ENCODE measurements at places on chromosomes 7 and 10.

DNA sequence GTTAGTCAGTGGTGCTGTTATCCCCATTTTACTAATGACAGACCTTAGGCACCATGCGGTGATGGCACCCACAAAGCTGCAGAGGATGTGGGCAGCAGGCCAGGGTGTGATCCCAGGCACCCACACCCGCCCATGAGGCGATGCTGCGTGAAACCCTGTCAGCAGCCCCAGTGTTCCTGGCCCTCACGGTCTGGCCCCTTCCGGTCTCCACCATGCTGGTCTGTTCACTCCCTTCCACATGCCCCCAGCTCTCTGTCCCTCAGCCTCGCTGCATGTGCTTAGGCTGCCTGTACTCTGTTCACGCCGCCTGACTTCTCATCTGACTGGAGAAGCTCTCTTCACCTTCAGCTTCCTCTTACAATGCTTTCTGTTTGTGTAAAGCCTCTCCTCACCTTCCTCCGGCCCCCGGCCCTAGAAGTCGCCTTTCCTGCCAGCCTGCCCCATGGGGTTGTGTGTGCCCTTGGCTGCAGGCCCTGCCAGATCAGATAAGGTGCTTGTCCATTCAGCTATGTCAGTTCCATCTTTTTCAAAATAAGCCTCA lies 17.6 kb upstream of the ORAI2 start:
- DNase-seq, result no peak

DNA sequence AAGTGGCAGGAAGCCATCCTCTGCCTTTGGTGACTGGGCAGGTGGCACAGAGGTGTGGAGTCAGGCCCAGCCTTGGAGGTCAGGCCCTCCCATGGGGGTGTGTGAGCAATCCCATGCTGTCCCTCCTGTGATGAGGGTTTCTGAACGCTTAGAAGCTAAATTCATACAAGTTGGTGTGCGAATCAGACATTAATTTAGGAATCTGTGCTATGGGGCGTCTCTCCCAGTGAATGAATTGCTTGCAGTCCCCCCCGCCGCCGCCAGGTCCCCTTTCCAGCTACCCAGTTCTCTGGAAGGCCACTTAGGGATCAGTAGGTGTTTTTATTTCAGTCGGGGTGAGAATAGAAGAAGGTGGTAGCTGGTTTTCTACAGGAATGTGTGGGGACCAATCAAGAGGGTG lies 37.5 kb downstream of the LRRC18 start:
- DNase-seq, result no peak

GRCh38 chr10:128664729-128665128 lies 538.5 kb upstream of the MKI67 start:
- DNase-seq, result no peak

DNA sequence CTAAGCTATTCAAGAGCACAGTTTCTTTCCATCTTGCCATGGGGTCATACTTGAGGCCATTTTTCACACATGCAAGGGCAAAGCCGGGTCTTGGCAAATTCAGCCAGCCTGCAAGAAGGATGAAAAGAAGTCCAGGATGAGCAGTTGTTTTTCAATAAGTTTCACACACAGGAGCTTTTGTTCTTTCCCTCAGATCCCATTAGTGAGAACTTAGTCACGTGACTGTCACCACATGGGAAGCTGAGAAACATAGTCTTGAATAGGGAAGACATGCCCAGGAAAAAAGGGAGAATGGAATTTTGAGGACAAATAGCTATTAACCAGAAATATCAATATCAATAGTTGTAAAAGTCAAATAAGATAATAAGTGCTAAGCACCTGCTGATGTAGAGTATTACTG lies 137.7 kb downstream of the AHR start:
- no peak for DNase-seq

- peak; percentile 96 for DNase-seq
These were observed 19.7 kb upstream of the FKBP9 start for GRCh38 chr7:32937344-32938174.

- DNase-seq, result no peak
These were observed 252.7 kb upstream of the PTER start for GRCh38 chr10:16184096-16184597.

DNA sequence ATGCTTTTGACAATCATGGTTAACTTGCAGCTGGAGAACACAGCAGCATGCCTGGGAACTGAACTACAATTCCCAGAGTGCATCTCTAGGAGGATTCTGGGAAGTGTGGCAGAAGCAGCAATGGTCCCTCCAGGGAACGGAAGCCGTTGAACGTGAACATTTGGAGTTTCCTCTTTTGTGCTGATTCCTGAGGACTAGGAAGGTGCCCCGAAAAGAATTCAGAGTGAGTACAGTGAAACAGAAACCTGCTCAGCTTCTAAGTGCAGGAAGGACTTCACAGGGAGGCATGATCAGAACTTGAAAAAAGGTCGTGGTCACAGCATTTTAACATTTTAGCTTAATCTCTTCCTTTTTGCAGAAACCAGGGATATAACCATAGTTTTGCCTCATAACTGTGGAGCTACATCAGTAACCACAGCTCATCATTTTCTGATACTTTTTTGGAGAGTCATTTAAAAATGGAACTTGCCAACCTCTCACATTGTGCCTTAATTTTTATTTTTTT lies at the start of gene NUDT13:
Gene NUDT13 (plus strand): TSS at position 111 of the 505 bp plus-strand sequence. CDS start 3,911 bp downstream, outside the sequence.
- peak; percentile 88 for DNase-seq

DNA sequence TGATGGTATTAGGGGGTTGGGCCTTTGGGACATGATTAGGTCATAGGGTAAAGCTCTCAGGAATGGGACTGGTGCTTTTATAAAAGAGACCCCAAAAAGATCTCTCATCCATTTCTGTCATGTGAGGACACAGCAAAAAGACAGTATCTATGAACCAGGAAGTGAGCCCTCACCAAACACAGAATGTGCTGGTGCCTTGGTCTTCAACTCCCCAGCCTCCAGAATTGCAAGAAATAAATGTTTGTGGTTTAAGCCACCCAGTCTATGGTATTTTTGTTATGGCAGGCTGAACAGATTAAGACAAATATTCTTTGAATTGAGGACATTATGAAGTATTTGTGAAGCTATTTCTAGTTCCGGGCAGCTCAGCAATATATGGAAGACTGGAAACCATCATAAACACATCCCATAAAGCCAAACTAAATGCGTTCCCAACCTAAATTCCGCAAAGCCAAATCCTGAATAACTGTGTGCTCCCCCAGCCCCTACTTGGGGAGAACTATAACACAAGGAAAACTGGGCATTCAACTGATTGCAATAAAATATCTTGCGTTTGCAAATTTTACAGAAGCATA lies 153.7 kb downstream of the GALNT17 start:
- DNase-seq, result no peak

DNA sequence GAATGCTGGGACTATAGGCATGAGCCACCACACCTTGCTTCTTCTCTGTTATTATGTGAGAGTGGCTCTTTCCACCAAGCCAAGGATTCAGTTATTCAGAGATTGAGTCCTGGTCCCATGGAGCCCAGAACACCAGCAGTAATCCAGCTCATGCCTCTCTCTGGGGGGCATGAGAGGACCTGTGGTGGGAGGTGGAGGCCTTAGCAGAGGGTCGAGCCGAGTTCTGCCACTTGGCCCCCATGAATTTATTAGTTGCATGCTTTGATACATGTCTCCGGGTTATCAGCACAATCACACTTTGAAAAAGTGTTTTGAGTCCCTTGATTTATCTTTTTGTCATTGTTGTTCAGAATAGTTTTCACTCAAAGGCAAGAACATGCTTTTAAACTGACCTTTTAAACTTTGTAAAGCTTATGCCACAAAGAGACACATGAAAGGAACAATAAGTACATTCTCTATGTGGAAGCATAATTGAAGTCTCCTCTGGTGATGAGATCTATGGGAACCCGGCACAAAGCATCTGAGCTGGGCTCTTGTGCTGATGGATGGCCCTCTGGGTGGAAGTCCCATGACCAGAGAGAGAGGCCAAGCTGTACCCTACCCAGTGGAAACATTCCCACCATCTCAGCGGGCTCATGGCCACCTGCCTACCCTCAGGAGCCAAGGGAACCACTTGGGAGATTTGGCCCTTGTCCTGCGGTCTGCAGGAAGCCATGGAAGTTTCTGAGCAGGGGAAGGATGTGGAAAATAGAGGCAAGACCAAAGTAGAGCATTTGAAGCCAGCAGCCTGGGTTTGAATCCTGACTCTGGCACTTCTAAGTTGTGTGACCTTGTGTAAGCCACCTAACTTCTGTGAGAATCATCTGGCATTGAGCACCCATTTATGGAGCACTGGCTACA lies 53.9 kb downstream of the MINDY4 start:
- no peak for DNase-seq

- peak; percentile 52 for DNase-seq
These were observed 905 bp downstream of the C1GALT1 start for GRCh38 chr7:7183061-7183837.

DNA sequence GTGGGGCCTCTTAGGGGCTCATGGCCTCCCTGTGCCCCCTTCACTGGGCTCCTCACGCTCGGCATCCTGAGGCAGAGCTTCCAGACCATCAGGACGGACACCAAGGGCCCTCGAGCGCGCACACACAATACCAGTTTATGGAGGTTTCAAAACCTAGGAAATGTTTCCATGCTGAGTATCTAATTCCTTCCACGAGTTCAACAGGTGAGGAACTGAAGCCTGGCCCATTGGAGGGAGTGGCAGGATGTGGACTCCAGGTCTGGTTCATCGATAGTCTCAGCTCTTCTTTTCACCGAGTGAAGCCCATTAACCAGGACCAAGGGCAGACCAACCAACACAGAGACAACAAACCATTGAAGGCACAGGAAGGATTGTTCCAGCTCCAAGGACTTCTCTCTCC lies 336.7 kb upstream of the SHH start:
- DNase-seq, result no peak

- peak; percentile 94 for DNase-seq
These were observed 41.3 kb downstream of the ZNF438 start for GRCh38 chr10:30990351-30990750.

DNA sequence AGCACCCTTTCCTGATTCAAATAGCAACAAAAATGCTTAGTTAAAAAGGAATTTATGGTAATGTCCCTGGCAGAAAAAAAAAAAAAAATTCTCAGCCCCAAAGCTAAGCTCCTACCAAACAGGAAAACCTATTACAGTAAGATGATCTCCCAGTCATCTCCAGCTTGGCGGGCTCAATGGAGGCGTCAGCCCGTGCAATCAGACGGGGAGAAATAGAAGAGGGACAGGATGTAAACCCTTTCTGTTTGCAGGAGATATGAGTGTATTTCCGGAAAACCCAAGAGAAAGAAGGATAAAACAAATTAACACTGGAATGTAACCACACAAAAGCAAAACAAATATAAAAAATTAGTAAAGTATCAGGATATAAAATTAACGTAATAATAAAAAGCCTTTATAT lies 242.8 kb downstream of the TCERG1L start:
- DNase-seq, result no peak

DNA sequence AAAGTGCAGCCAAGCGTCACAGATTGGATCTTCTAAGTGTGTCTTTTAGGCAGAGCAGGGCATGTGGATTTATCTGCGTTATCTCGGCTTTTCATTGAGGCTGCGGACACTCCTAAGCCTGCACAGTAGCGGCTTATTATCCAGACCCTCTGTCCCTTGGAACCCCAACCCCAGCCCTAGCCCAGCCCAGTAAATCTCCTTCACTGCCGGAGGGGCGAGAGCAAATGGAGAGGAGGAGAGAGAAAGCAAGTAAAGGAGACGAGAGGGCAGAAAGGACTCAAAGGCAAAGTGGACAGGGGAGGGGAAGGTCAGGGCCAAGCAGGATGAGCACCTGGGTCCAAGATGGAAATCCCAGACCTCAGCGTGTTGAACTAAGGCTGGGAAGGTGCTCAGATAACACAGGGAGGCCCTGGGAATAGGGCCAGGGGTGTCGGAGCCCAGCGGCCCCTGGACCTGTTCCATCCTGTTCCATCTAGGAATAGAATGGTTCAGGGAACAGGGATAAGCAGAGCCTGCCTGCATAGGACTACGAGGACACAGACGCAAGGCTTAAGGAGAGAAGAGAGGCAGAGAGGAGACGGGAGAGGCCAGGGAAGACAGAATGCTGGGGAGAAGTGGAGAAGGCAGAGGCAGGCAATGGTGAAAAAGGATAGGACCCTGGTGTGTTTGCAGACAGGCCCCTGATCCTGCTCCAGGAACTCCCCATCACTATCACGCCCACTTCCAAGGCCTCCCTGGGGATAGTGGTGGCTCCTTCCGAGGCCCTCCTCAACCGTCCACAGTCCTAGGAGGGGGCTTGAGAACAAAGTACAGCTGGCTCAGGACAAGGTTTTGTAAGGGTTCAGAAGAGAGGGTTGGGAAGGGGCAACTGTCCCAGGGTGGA lies 99.6 kb downstream of the CHST15 start:
- no peak for DNase-seq

- no peak for DNase-seq
These were observed 452.9 kb upstream of the AKR1E2 start for GRCh38 chr10:4373098-4373497.

GRCh38 chr7:134443396-134444070 lies 15.4 kb downstream of the AKR1B1 start:
- DNase-seq, result no peak

DNA sequence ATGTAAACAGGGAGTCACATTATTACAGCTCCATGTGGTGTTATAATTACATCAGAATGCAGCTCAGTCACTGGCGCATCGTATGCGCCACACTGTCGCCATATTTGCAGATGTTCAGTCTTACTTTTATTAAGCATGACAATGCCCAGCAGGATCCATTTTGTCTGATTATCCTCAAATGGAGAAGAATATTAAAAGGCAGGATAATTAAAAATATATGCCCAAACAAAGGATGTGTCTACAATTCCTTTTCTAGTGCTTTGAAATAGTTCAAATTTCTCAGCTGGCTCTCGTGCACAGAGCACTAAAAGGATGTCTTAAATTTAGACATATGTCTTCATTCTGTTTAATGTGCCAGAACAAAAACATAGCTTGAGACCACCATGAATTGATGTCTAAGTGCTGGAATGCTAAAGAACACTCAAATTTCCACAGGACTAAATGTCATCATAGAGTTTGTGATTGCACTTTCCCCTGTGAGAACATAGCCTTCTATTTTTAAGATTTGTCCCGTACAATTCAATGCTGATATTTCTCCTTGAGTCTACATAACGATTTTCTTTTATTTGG lies 168.0 kb downstream of the DKK1 start:
- no peak for DNase-seq

DNA sequence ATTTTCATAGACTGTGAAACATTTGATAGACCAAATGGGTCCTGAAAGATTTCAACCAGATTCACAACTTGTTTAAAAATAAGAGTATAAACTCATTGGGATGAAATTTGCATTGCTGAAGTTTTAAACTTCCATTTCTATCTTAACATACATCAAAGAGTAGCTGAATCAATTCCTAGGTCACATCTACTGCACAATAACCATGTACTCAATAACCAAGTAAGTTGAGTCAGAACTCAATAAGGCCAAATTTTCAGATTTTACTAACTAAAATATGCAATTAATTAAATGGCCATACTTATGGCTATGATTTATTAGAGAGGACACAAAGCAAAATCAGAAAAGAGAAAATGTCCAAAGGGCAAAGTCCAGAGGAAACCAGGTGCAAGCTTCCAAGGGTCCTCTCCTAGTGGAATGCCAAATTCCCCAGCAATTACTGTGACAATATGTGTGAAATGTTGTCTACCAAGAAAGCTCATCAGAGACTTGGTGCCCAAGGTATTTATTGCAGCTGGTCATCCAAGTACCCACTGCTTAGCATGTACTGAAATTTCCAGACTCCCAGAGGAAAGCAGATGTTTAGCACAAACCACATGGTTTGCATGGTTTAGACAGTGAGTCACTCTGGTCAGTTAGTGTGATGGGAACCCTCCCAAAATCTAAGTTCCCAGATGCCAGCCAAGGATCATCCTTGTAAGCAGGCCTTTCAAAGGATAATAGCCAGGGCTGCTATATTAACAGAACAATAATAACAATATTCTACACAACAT lies 238.9 kb downstream of the IPMK start:
- DNase-seq, result peak; percentile 40

GRCh38 chr7:4302203-4302905 lies 379.7 kb upstream of the FOXK1 start:
- DNase-seq, result no peak
